Muscle of back (tissue), 13 donors: ENCODE measurements at places on chromosomes 13 and 19.
A peak's percentile ranks its signal among the peaks of the same experiment; 100 is the strongest.

- no peak for DNase-seq
Observed at GRCh38 chr13:75790198-75790970, 154.3 kb downstream of the LMO7 start.

GRCh38 chr19:291006-291521, at the start of gene PLPP2:
TSS of gene PLPP2 (minus strand) at chr19:291403. CDS start at chr19:291336, 67 bp downstream.
- no peak for DNase-seq

GRCh38 chr13:96988441-96988840, 5.8 kb downstream of the OXGR1 start:
- no peak for DNase-seq

DNA sequence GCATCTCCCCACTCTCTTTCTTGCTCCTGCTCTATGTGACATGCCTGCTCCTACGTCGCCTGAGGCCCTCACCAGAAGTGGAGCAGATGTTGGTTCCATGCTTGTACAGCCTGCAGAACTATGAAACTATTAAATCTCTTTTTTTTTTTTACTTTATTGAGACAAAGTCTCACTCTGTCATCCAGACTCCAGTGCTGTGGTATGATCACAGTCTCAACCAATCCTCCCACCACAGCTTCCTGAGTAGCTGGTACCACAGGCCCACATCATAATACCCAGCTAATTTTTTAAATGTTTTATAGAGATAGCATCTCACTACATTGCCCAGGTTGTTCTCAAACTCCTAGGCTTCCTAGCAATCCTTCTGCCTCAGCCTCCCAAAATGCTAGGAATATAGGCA, 1067.7 kb downstream of the PCDH9 start:
- DNase-seq, result no peak

DNA sequence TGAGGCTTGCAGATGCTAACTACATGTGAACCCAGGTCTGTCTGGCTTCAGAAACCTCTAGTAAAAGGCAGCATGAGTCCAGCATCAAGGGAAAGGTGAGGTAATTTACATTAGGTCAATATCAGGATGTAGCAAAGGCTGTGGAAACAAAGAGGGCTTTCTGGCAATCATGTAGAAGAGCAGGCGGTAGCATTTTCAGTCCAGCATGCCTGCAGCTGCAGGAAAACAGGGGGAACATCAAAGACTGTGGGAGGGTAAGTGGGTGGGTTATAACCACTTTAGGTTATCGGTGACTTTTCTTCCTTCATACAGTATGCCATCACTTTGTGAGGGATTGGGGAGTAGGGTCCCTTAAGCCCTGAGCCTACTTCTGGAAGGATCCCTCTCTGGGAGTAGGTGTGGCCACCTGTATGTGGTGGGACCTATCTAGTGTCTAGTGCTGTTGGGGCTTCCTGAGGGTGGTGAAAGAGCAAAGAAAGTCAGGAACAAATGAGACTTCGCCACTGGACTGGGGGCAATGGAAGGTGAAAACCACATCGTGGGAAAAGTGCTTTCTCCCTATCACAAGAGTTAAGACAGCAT, 10.8 kb downstream of the SUGP2 start:
- no peak for DNase-seq

- no peak for DNase-seq
Observed at GRCh38 chr13:107438251-107438650, 777.1 kb downstream of the LIG4 start.

- no peak for DNase-seq
Observed at GRCh38 chr19:35087393-35087792, 28.2 kb upstream of the FXYD3 start.

GRCh38 chr19:11345122-11345803, 805 bp downstream of the TMEM205 start:
- DNase-seq, result no peak

DNA sequence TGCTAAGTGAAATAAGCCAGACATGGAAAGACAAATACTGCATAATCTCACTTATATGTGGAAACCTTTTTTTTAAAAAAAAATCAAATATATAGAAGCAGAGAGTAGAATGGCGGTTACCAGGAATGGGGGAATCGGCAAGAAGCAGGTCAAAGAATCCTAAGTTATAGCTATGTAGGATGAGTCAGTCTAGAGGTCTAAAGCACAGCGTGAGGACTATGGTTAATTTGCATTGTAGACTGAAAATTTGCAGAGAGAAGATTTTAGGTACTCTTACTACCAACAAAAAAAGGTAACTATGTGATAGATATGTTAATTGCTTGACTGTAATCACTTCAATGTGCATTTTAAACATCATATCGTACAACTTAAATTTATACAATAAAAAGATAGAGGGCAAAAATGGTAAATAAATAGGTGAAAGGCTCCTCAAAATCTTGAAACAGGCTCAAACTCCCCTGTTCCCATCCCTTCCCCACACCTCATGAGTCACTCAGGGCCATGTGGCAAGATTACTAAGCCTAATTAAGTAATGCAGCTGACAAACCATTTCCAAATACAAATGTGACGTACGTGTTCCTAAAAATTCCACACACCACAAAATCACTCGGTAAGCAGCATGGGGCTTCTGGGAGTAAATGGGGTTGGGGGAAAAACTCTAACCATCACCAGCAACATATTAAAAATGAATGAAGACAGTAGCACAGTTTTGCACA, 159.0 kb downstream of the USP12 start:
- peak; percentile 54 for DNase-seq

- no peak for DNase-seq
Observed at GRCh38 chr13:109782823-109783431, 3.5 kb downstream of the IRS2 start.

- DNase-seq, result no peak
Observed at GRCh38 chr13:67632590-67632989, 402.5 kb upstream of the PCDH9 start.
